Activated T-cell treated with anti-CD3 and anti-CD28 coated beads for 4 hours (primary cell): ENCODE measurements at places on chromosomes 4 and X.

DNA sequence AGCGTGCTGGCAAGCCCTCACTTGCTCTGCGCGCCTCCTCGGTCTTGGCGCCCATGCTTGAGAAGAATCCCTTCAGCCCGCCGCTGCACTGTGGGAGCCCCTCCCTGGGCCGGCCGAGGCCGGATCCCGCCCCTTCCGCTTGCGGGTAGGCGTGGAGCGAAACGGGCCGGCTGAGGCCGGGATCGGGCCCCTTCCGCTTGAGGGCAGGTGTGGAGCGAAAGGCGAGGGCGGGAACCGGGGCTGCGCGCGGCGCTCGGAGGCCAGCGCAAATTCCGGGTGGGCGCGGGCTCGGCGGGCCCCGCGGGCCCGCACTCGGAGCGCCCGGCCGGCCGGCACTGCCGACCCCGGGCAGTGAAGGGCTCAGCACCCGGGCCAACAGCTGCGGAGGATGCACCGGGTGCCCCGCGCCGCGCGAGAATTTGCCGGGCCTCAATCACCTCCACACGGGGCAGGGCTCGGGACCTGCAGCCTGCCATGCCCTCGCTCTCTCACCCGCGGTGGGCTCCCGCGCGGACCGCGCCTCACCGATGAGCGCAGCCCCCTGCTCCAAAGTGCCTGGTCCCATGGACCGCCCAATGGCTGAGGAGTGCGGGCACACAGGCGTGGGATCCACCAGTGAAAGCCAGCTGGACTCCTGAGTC is 58.1 kb upstream of the GBA3 start:
- DNase-seq = no peak

- DNase-seq = no peak
Observed at GRCh38 chr4:2141022-2141761, 82.1 kb downstream of the NAT8L start.

GRCh38 chr4:145034727-145035211 is 63.2 kb downstream of the ANAPC10 start:
- no peak for DNase-seq

GRCh38 chr4:26912810-26913209 is 52.2 kb downstream of the STIM2 start:
- DNase-seq = no peak

DNA sequence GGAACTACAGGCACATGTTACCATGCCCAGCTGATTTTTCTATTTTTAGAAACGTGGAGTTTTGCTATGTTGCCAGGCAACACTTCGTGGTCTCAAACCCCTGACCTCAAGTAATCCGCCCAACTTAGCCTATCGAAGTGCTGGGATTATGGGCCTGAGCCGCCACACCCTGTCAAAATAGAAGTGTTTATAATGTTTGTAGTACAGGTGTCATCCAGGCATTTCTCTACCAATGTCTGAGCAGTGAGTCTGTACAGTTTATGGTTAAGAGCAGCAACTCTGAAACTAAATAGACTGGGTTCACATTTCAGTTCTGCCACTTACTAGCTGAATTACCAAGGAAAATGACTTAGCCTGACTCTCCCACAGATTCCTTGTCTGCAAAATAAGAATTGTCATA is 460.4 kb upstream of the GALNT7 start:
- DNase-seq = no peak
